Activated CD8-positive, alpha-beta memory T cell treated with anti-CD3 and anti-CD28 coated beads, Interleukin-2, amount 50 U/mL, for 4 hours (primary cell): ENCODE measurements at places on chromosomes 7 and 10.

- DNase-seq: no peak
Observed at GRCh38 chr7:113892818-113893217, 26.0 kb downstream of the PPP1R3A start.

DNA sequence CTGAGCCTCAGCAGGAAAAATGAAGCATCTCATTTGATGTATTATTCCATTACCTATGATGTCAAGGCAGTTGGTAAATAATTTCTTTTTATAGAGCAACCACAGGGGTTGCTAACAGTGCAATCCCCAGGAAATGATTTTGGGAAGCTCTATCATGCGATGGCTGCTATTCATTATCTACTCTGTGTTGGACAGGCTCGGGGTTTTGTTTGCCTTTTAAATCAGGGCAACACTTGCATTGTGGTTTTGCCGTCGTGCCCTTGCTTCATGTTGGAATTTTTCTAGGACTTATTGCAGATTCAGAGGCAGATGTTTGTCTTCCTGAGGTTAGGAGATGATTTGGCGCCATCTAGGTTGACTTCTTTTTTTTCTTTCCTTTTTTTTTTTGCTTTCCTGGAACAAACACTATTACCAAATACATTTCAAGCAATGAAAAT lies 128.4 kb downstream of the BICC1 start:
- DNase-seq: no peak

GRCh38 chr7:148609045-148609725 lies 18.6 kb downstream of the C7orf33 start:
- no peak for DNase-seq

DNA sequence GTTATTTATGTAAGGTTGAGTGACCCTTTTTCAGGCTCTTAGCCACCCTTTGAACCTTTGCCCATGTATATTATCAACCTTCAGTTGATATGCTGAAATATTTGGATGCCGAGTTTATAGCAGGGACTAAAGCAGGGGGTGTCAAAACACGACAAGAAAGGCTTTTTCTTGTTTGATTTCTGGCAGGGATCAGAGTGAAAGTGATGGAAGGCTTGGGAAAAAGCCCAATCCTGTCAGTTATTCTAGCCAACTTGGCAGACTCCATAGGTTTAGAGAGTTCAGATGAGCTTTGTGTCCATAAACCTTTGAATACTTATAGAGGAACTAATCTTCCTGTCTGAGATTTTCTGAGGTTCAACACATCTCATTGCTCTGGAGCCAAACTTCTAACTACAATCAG lies 47.5 kb downstream of the INHBA start:
- no peak for DNase-seq

- DNase-seq: no peak
Observed at GRCh38 chr7:99141334-99141733, 2.6 kb downstream of the SMURF1 start.

- no peak for DNase-seq
Observed at GRCh38 chr10:95314192-95314918, 23.6 kb upstream of the PDLIM1 start.

DNA sequence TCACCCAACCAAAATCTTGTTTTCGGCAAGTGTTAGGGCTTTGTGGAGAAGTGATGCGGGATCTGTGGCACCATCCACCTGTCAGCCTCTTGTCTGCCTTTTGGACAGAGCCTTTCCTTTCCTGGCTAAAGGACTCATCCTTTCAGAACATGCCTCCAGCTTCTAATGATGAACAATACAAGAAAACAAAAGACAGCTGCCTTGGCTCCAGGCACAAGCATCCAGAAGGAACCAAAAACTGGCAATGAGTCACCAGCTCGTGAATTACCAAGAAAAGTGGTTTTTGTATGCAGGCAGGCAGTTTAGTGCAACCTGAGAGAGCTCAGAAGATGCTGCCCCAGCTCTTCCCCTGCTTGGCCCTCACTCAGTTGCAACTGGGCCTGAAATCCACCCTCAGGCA lies 84.6 kb upstream of the NAMPT start:
- no peak for DNase-seq

DNA sequence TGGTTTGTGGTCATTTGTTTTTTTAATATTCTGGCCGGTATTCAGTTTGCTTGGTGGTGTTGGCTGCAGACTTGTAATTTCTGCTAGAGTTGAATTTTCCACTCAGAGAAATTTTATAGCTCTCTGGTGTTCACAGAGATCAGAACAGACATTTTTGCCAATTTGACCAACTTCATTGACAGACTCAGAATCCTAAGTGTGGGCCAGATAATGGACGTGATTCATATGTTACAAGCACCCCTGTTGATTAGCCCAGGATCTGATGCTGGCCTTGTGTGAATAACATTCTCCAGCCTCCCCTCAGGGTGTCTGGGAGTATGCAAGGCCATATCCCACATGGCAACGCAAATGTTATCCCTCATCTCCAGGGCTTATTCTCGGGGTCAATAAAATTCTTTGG lies 283.8 kb downstream of the C7orf25 start:
- DNase-seq: no peak

GRCh38 chr7:20299647-20300312 lies 30.9 kb upstream of the ITGB8 start:
- DNase-seq: no peak

DNA sequence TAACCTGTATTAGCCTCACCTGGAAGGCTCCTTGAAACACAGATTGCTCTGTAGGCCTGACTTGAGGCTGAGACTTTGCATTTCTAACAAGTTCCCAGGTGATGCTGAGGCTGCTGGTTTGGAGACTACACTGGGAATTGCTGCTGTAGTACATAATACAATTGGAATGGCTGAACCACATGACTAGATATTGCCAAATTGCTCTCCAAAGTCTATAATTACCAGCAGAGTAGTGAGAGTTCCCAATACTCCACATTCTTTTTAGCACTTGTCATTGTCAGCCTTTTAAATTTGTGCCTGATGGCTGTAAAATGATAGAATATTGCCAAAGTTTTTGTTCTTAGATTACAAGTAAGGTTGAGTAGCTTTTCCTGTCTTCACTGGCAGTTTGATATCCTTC lies 39.9 kb downstream of the PLEKHA8 start:
- DNase-seq: no peak

DNA sequence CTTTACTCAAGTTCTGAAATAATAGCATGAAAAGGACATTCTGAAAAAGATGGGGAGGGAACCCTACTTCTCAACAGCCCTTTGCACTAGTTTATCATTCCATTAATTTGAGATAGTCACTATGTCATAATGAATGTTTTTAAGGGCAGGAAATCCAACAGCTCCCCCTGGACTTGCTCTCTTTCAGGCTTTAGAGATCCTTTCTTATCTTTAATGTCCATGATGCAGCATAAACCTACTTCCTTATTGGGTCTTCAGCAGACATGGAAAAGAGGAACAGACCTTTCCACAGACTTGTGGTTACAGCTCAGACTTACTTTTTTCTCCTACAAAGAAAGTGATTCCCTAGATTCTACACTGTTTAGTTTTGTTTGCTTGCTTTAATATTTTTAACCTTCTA lies 87.3 kb downstream of the IDE start:
- DNase-seq: no peak

- DNase-seq: no peak
Observed at GRCh38 chr10:74000892-74001669, 3.2 kb downstream of the VCL start.

- DNase-seq: no peak
Observed at GRCh38 chr7:29377718-29378117, 183.1 kb downstream of the CHN2 start.

- DNase-seq: no peak
Observed at GRCh38 chr7:131919920-131920709, 363.7 kb upstream of the PODXL start.

DNA sequence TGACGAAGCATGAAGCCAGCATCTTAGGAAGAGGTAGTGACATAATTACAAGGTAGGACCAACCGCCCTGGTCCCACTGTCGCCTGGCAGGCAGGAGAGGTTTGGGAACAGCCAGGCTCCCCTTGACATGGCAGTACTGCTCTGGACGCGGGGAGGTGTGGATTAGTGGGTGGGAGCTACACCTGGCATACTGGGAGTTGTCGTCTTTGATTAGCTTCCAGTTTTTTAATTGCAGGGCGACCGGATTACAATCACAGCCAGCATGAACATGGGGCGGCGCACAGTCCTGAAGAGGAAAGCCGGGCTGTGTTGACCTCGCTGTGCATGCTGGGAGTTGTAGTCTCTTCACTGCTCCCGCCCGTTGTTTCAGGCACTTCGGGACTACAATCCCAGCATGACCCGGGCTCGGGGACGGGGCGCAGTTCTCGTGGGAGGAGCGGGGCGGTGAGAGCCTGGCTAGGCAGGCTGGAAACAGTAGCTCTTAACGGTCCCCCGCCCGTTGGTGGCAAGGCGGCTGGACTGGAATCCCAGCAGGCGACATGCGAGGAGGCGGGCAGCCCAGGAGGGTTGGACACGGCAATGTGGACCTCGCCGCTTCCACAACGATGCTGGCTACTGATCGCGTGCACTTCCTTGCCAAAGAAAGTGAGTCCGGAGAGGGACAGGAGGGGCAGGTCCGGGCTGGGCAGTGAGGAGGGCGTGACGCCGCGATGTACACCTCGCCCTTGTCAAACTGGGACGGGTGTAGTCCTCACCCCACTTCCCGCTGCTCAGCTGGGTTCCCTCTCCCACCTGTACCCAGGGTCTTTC lies 98.0 kb upstream of the ZNF722 start:
- DNase-seq: peak; percentile 90

- DNase-seq: no peak
Observed at GRCh38 chr10:75403144-75403938, 1.8 kb upstream of the ZNF503 start.

- DNase-seq: no peak
Observed at GRCh38 chr10:17006631-17007417, 122.8 kb downstream of the CUBN start.

- no peak for DNase-seq
Observed at GRCh38 chr10:35927341-35927740, 285.2 kb upstream of the FZD8 start.

DNA sequence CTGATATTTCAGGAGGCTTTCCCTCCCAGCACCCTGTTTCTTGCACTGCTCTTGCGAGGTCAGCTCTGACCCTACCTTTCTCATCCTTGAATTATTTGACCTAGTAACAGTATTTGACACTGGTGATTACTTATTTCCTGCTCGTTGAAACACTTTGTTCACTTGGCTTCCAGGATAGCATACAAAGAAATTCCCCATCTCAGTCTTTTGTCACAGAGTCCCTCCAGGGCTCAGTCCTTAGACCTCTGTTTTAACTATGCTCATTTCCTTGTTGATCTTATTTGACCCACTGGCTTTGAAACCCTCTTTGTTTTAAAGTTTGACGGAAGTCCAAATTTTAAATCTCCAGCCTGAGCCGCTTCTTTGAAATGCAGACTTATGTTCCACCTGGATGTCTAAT lies 29.9 kb downstream of the BMPR1A start:
- no peak for DNase-seq

DNA sequence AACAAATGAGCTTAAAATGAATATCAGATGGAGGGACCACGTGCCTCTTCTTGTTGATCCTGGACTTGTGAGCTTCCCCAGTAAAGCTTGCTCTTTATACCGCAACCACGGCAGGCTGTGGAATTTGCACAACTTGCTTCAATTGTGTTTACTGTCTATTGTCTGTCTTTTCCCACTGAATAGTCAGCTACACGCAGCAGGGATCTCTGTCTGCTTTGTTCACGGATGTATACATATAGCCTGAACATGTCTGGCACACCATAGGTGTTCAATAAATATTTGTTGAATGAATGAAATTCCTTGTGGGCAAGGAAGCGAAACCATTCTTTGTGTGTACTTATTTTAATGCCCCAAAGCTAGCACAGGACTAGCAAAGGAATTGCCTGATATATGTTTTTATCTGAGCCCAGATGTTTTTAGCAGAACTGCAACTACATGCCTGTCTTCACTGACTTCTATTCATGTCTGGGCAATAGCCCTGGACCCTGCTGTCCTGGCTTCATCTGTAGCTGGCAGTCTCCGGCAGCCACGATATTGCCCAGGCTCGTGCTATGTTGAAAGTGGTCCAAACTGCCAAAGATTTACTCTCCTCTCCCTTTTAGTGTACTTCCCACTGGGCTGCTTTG lies 29.9 kb upstream of the IFRD1 start:
- no peak for DNase-seq

DNA sequence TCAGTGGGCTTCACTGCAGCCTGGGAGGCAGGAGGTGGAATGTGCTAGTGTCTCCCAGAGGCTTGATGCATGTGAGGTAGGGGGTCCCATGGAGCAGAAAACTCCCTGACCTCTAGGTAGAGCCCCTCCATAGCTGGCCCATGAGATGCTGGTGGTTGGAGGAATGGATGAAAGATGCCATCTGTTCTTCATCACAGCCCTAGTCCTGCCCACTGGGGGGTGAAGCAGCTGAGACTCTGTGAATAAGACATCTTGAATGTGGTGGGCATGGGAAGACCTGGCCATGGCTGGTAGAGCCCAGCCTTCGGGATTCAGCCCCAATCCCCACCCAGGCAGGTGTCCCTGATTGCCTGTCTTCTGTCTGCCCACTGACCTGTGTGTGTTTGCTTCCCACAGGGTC lies 92.5 kb downstream of the COL13A1 start:
- DNase-seq: no peak

GRCh38 chr10:10946801-10947200 lies 70.9 kb upstream of the CELF2 start:
- no peak for DNase-seq

GRCh38 chr7:148563583-148564274 lies 26.8 kb upstream of the C7orf33 start:
- DNase-seq: no peak

DNA sequence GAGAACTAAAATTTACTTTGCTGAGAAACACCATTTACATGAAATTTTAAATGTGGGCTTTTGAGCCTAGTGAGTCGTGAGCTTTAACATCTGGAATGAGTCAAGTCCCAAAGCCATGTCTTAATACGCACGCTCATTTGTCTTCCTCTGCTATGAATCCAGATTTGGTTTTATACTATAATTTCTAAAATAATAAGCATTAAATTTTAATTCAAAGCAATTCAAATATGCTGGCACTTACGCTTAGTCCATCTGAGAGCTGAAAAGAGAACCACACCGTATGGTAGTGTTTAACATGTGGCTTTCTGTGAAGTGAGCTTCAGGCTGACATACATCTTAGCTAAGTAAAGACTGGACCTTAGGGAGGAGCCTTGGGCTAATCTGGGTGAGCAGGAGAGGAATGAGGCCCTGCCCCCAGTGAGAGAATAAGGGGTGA lies 52.2 kb downstream of the CUBN start:
- DNase-seq: no peak

DNA sequence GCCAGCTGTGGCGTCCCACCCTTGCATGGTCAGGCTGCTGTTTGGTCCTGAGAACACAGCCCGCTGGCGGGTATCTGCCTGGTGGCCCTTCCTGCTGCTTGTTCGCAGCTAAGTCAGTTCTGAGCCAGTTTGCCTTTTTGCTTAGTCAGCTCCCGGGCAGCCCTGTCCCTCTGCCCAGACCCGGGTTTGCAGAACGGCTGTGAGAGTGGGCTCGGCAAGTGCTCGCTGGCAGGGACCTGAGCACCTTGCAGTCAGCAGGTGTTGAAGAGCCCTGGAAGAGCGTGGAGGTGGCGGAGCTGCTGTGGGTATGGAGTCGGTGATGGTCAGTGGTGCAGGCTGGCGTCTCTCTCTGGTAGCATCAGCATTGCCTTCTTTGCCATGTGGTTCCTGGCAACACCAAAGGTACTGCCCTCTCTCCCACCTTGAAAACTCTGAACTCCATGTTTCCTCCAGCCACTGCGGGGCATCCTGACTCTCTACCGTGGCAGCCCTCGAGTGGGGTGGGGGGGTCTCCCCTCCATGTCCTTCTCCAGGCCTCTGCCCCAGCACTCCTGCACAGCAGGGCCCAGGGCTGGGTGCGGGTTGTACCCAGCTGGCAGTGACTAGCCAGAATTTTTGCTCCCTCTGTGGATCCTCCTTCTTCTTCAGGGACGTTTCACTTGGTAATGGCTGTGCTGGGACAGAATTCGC lies 4.6 kb downstream of the INPP5A start:
- DNase-seq: peak; percentile 10

GRCh38 chr7:76023002-76023401 lies 24.8 kb downstream of the STYXL1 start:
- DNase-seq: no peak
